HT1080 (cell line): ENCODE measurements at places on chromosomes 12 and 14. TPM values are rescaled to one million over a fixed set of nuclear protein-coding genes. Genes with fewer than 3 reads are reported as not detected.

TGFB3 gene
- 4.0 and 4.8 TPM in 2 replicates for total RNA-seq

GRCh38 chr12:90037740-90038139 is 329.1 kb upstream of the ATP2B1 start:
- peak; percentile 8 for DNase-seq

DNA sequence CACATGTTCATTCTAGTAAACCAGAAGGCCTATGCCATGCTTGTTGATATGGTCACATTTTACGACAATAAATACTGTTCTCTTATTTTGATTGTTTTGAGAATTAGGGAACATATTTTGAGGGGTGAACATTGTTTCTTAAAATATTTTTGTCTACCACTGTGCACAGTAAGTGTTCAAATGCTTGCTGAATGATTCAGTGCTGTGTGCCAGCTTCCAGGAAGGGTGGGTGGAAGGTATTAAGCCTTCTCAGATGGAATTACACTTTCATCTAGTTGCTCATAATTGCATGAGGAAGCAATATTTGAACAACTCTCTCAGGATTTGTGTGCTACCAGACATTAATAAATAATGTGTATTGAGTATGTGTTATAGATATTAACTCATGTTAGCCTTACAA is 15.5 kb upstream of the TMX1 start:
- DNase-seq = no peak

AQP2 gene
- not detected in 2 replicates for total RNA-seq

DNA sequence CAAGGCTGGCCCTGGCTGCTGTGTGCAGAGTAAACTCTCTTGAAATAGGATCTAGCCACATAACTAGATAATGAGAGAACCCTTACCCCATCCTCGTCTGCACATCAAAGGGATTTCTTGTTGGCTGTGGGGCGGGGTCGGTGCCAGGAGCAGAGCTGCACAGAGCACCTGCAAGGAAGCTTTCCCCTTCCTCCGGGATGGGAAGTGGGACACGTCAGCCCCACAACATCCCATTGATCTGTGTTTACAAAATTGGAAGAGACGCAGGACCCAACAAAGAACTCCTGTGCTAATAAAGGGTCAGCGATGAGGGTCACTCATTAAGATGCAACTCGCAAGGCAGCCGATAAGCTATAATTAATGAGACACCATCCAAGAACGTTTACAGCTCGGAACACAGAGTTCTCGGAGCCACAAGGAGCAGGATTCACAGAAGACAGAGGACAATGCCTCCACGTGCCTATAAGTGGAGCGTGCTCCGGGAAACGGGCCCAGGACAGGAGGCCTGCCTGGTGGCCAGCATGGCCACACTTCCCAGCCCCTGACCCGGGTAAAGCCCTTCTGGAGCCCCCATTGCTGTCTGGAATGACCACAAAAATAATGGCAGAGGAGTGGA is 171.5 kb downstream of the SLC15A4 start:
- DNase-seq = no peak

- no peak for DNase-seq
These were observed 52.3 kb downstream of the E2F7 start for GRCh38 chr12:77013091-77013490.

CHGA gene
- not detected in 2 replicates for total RNA-seq

GRCh38 chr12:77033658-77034536 is 31.5 kb downstream of the E2F7 start:
- no peak for DNase-seq

ACOT2 gene
- 12.8 and 13.7 TPM in 2 replicates for total RNA-seq

LRP1 gene
- total RNA-seq = 12.5 and 14.8 TPM in 2 replicates

GRCh38 chr14:69037790-69038454 is 58.8 kb upstream of the ACTN1 start:
- peak; percentile 58 for DNase-seq

- no peak for DNase-seq
These were observed 84.3 kb upstream of the FOXN3 start for GRCh38 chr14:89501381-89501780.
